H1 (cell line): ENCODE measurements at places on chromosomes 3 and 15. TPM values are rescaled to one million over a fixed set of nuclear protein-coding genes. Genes with fewer than 3 reads are reported as not detected.

The A4GNT gene
- total RNA-seq: not detected in 2 replicates

The HIGD2B gene
- total RNA-seq: not detected in 2 replicates

The CCDC13 gene
- total RNA-seq: not detected in 2 replicates

The C3orf20 gene
- total RNA-seq: not detected in 2 replicates

The TIPARP gene
- total RNA-seq: 5.5 and 5.8 TPM in 2 replicates

The CLCN2 gene
- 11.8 and 13.7 TPM in 2 replicates for total RNA-seq

The VWA5B2 gene
- 0.50 and 0.56 TPM in 2 replicates for total RNA-seq

The CHST14 gene
- total RNA-seq: 17.7 and 20.3 TPM in 2 replicates

The BTLA gene
- total RNA-seq: not detected in 2 replicates

The MASP1 gene
- 2.7 and 3.2 TPM in 2 replicates for total RNA-seq

The TUSC7 gene
- not detected in 2 replicates for total RNA-seq

The CPEB1 gene
- 4.0 and 4.5 TPM in 2 replicates for total RNA-seq

The ATOSA gene
- total RNA-seq: 7.9 and 8.6 TPM in 2 replicates

The PLA2G4F gene
- not detected in 2 replicates for total RNA-seq

The SNX22 gene
- total RNA-seq: 4.9 and 5.1 TPM in 2 replicates

The WNT5A gene
- total RNA-seq: 3.3 and 5.6 TPM in 2 replicates

The CHRFAM7A gene
- 3.3 and 7.3 TPM in 2 replicates for total RNA-seq

The SFMBT1 gene
- total RNA-seq: 16.8 and 18.7 TPM in 2 replicates

The CFAP100 gene
- not detected in 2 replicates for total RNA-seq

The CCDC54 gene
- total RNA-seq: not detected in 2 replicates

The EFL1 gene
- total RNA-seq: 31.5 and 32.8 TPM in 2 replicates

The LMCD1 gene
- 26.5 and 30.1 TPM in 2 replicates for total RNA-seq

The MORC1 gene
- not detected in 2 replicates for total RNA-seq

The IGF2BP2 gene
- total RNA-seq: 114 and 121 TPM in 2 replicates

The FAM81A gene
- total RNA-seq: 2.0 and 3.0 TPM in 2 replicates

The RARB gene
- 0.22 and 0.44 TPM in 2 replicates for total RNA-seq

The CHAC1 gene
- 28.7 and 34.3 TPM in 2 replicates for total RNA-seq

The MUC20 gene
- 0.24 TPM in 1 of 2 replicates, not detected in the other for total RNA-seq
